ENCODE measurements at places on chromosomes 16 and 17. TPM values are rescaled to one million over a fixed set of nuclear protein-coding genes. Genes with fewer than 3 reads are reported as not detected.

Gene BCAR1
- total RNA-seq: not detected

Gene SMTNL2
- not detected for total RNA-seq

Gene PABPN1L
- not detected for total RNA-seq

Gene HSD17B2
- not detected for total RNA-seq

Gene CTU2
- total RNA-seq: 31.1 TPM

Gene RNF222
- 0.12 TPM for total RNA-seq

Gene DDX19B
- 34.8 TPM for total RNA-seq

Gene PERCC1
- total RNA-seq: 0.33 TPM

Gene ABCA8
- total RNA-seq: not detected

Gene NXN
- total RNA-seq: 0.70 TPM

Gene KRT12
- total RNA-seq: not detected

- no peak for DNase-seq
These were observed 82.1 kb upstream of the CLEC18B start for GRCh38 chr16:74503412-74503811.

DNA sequence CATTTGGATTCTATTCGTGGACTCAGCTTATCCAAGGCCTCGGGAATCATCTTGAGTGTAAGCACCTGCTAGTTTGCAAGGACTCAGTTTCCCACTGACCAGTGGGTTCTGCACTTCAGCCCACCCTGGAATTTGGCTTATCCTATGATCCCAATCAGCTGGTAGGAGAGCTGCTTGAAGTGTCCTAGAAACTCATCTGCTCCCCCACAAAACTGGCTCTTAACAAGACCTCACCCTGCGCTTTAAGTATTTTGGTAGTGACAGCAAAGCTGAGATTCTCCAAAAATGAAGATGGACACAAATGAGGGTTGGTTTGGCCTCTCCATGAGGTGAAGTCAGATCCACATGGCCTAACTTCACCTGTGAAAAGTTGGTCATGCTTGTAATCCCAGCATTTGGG lies 57.3 kb downstream of the NDE1 start:
- no peak for DNase-seq

DNA sequence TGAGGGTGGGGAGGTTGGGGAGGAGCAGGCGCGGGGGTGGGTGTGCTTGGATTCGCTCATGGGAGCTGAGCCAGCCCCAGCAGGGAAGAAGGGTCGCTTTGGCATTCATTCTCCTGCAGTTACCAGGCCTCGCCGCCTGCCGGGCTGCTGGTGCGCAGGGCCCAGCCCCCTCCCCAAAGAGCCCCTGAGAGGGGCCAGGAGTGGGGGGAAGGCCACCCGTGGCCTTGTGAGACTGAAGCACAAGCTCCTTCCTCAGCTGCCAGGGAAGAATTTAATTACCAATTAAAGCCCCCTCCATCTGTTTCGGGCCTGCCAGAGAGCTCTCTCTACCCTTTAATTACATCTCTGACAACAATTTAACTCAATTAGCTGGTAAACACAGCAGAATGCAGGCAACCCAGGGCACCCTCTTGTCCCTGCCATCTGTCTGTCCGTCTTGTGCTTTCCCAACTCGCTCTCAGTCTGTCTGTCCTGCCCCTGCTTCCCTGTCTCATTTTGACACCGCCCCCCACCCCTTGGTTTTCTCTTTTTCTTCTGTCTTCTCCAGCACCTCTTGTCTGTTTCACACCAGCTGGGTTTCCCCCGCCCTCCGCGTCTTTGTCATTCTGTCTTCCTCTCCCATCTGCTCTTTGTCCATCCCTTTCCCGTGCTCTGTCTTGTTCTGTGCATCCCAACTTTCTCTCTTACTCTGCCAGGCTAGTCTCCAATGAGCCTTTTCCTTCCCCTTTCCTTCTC lies 32.7 kb downstream of the CDK5RAP3 start:
- no peak for DNase-seq

DNA sequence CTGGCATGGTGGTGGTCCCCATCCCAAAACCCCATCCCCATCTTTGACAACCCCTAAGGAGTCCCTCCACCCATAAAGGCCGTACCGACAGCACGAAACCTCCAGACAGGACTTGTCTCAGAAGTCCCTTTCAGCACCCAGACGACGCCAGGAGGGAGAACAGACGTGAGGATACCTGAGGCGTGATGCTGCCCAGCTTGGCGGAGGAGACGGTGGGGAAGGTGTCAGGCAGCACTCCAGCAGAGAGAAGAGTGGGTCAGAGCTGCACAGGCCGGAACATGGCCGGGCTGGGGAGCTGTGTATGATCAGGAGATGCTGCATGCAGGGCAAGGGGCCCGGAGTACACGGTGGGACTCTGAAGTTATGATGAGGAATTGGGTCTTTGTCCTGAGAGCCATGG lies 244.2 kb downstream of the GSG1L start:
- DNase-seq: no peak

DNA sequence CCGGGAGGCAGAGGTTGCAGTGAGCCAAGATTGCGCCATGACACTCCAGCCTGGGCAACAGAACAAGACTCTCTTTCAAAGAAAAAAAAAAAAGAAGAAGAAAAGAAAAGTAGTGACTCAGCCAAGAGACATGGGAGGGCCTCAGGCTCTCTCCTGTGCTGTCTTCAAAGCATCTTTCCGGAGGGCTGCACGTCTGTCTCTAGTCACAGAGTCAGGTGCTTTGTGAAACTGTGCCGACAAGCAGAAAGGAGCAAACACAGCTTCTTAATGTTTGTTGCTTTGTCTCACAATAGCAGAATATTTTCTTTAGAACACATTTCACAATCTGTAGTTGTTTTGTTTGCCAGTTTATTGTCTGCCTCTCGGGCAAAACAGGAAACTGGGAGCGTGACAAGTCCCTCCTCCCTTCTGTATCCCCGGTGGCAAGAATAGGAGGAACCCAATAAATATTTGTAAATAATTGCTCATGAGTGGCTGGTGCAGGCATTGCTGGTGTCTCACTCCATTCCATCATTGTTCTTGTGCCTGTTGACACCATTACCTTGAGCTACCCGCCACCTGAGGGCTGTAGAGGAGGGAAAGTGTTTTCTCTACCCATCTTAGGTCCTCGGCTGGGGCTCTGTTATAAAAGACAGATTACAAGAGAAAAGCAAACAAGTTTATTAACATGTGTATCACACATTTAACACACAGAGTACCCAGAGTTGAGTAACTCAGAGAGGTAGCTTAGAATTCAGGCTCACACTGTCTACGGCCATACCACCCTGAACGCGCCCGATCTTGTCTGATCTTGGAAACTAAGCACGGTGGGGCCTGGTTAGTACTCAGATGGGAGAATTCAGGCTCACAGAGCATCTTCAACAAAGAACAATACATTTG lies 5.5 kb downstream of the GAST start:
- no peak for DNase-seq

DNA sequence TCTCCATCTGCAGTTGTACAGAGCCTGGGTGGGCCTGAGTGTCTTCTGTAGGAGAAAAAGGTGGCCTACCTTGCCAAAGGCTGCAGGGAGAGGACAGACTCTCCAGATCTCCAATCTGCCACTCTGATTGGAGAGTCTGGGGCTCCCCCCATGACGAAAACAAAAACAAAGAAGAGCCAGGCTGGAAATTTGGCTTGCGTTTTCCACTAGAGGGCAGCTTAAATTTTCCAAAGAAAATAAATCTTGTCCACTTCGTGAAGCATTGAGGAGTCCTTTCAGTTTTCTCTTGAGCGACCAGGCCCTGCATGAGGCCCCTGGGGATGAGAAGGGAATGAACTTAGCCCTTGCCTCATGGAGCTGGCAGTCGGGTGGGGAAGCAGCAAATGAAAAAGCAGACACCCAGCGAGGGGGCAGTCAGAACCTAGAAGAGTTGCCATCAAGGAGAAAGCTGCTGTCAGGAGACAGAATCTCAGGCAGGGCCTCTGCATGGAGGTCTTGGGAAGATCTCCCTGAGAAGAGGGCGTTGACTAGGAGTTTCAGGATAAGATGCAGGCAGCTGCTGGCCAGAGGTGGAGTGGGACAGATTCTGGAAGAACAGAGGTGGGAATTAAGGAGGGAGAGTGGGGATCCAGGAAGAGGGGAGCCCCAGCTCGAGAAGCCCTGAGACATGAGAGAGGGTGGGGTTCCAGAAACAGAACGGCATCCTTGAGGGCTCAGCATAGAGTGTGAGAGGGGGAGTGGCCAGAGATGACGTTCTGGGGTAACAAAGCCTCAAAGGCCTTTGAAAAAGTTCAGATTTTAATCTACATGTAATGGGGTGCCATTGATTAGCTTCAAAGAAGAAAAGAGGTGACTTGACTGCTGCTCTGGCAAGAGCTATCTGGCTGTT lies 8.4 kb upstream of the SHCBP1 start:
- no peak for DNase-seq

GRCh38 chr17:53475002-53475401 lies 347.7 kb upstream of the KIF2B start:
- DNase-seq: no peak

GRCh38 chr17:36501963-36502362 lies 15.5 kb downstream of the ZNHIT3 start:
- DNase-seq: no peak

DNA sequence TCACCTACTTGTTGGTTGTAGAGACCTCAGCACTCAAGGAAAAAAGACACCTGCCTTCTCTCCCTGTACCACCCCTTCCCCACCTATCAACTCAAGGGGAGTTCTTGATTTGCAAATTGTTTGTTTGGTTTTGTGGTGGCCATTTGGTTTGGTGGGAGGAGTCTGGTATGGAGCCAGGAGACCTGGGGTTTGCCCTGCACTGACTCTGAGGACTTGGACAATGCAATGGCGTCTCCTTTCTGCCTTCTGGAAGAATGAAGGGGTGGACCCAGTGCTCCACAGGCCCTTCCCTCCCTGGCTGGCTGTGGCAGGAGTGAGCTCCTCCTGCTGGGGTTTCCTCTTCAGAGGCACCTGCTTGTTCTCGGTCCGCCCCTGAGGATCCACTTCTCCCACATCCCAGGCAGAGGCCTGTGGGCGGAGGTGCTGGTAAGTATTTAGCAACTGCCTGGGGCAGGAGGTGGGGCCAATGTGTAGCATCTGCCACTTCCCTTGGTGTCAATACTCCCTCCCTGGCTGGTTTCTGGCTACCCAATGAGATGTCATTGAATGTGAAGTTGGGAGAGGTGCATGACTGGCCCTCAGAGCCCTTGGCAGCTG lies 164.5 kb downstream of the NTN1 start:
- no peak for DNase-seq

DNA sequence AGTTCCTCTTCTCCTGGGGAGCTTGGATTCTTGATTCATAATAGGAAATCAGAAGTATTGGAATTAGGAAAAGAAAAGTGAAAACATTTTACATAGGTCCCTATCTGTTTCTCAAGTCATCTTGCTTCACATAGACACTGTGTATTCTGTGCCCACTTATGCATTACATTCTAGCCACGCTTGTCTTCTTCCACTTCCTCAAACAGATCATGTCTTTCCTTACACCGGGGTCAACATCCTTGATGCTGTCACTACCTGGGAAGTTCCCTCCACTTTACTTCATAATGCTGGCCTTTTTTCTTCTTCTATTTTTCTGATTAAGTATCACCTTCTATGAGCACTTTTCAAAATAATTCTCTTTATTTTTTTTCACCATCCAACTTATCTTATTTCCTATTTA lies 606.4 kb upstream of the CDH8 start:
- DNase-seq: no peak

GRCh38 chr16:66551788-66552285 lies 539 bp upstream of the CKLF start:
- DNase-seq: no peak

DNA sequence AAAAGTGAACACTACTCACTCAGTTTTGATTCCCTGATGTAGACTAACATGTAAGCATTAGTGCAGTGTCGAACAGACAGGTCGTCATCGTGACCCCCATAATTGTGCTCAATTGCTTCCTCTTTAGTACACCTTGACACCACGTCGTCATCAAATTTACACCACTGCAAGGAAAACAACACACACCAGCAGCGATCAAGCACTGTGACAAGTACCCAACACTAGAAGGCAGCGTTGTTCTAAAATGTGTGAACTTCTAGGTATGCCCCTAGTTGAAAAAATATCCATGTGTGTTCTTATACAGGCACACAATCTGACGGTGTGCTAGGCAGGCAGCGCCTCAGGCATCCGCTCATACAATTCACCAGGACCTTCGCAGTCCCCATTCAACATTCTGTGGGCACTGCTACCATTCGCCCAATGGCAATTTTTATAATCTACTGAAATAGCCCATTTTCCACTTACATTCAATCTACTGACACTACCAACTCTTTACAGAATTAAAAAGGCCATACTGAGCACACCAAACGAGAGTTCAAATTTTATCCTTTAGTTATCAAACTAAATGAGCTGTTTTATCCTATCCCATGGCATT lies 23.1 kb downstream of the LITAFD start:
- no peak for DNase-seq

DNA sequence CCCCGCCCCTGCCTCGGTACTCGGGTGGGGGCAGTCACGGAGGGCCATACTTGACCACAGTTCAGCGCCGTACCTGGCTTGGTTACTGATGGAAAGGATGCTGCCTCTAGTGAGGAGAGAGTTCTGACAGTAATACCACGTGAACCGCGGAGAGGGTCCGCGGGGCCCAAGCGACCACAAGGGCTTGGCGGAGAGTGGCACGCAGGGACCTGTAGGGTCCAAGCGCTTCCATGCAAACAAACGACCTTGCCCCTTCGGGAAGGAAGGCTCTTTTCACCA lies 9.2 kb downstream of the KDM6B start:
- no peak for DNase-seq

GRCh38 chr17:29209073-29209472 lies 28.9 kb upstream of the MYO18A start:
- DNase-seq: no peak

- DNase-seq: no peak
These were observed 32.6 kb downstream of the WNT9B start for GRCh38 chr17:46883871-46884520.

DNA sequence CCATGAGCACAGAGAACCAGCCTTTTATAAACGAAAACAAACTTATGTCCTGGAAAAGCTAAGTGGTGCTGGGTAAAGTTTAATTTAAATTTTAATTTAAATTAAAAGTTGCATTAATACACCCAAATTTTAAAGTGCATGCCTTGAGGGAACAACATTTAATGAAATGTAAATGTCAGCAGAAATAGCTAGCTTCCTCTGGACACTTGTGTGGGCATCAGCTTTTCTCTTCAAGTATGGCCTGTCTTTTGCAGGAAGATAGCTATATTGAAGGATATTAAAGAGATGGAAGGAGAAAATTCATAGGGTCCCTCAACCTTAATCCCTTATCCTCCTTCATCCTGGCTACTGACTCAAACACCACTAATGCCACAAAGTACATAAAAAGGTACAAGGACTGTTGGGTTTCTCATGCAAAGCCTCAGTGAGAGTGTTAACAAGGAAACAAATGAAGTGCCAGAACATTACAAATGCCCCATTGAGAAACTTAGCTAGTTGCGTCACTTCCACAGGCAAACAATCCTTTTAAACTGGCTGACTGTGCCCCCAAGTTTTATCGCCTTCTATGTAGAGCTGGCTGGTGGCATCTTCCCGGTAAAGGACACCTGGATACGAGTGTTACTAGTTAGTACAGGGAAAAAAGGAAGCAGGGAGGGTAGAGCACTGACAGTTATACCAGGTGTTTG lies 14.1 kb downstream of the PHF12 start:
- no peak for DNase-seq

DNA sequence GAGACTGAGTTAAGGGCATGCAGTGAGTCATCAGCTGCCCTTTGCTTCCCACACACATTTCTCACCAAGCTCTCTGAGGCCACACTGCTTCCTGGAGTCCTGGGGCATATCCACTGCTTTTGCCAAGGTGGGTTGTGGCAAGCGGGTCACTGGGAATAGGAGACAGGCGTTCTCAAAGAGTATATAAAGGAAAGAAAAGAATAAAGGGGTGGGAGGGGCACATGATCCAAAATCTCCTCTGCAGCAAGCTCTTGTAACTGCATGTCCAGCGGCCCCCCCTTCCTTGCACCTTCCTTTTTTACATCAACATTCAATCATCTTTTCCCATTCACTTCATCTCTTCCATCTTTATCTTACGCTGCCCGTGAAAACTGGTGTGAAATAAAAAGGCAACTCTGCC lies 259.1 kb upstream of the RPL38 start:
- DNase-seq: no peak
